HT1080 (cell line): ENCODE measurements at places on chromosomes 3 and 15. TPM values are rescaled to one million over a fixed set of nuclear protein-coding genes. Genes with fewer than 3 reads are reported as not detected.

GRCh38 chr3:116267116-116267515 lies 178.2 kb downstream of the LSAMP start:
- no peak for DNase-seq

DNA sequence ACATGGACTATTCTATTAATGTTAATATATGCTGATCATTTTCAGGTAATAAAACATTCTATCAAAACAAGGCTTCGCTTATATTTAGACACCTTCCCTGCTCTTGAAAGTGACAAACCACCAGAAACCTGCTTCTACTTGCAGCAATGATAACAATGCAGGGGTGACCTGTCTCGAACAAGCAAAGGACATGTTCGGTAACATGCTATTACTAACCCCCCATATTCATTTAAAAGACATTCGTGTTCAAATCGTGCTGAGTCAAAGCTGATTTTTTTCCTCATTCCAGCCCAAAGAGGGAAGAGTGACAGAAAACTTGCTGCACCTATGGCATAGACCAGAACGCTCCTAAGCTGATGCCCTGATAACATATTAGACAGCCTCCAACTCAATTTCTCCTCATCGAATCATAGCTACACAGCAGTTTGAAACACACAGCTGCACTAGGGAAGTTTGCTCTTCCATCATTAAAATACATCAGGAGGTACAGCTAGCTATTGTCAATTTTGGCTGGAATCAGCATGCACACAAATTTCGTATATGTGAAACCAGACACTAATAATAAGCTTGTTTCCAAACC lies 341.5 kb downstream of the FOXP1 start:
- DNase-seq, result no peak

- DNase-seq, result no peak
Observed at GRCh38 chr3:29176501-29176900, 104.4 kb upstream of the RBMS3 start.

- DNase-seq, result no peak
Observed at GRCh38 chr15:61558172-61559136, 329.4 kb upstream of the RORA start.

The FAH gene
- 67.8 and 71.9 TPM in 2 replicates for total RNA-seq
